Gastroesophageal sphincter (tissue), 4 donors: ENCODE measurements at places on chromosomes 11 and 22.

GRCh38 chr11:83713708-83714107 is 427.5 kb upstream of the CCDC90B start:
- H3K4me3 ChIP-seq: no peak overlapping the region
- H3K36me3 ChIP-seq: no peaks in the 10 kb centered on the region
- no peaks in the 10 kb centered on the region for H3K27me3 ChIP-seq

GRCh38 chr11:112889446-112889845 is 71.8 kb upstream of the NCAM1 start:
- no peak overlapping the region for H3K4me3 ChIP-seq
- no peaks in the 10 kb centered on the region for H3K27me3 ChIP-seq
- no peaks in the 10 kb centered on the region for H3K4me1 ChIP-seq
- no peaks in the 10 kb centered on the region for H3K36me3 ChIP-seq
- no peak overlapping the region for H3K27ac ChIP-seq

DNA sequence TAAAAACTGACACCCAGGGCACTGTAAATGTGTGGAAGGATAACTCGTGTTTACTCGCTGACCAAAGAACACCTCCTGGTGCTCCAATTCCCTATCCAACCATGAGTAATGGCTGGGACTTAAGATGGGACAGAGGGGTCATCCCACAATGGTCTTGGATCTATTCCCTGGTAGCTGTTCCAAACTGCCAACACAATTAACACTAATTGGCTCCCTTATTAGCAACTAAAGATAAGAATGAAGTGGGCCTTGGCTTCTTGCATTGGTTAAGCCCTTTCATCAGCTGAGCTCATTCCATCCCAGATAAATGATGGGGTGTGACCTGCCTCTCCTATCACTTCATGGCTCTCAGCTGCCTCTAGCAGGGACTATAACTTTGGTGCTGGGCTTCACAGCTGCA is 1.5 kb upstream of the SIK3 start:
- no peak for ATAC-seq
- H3K27ac ChIP-seq: peak overlapping the region; percentile 97

DNA sequence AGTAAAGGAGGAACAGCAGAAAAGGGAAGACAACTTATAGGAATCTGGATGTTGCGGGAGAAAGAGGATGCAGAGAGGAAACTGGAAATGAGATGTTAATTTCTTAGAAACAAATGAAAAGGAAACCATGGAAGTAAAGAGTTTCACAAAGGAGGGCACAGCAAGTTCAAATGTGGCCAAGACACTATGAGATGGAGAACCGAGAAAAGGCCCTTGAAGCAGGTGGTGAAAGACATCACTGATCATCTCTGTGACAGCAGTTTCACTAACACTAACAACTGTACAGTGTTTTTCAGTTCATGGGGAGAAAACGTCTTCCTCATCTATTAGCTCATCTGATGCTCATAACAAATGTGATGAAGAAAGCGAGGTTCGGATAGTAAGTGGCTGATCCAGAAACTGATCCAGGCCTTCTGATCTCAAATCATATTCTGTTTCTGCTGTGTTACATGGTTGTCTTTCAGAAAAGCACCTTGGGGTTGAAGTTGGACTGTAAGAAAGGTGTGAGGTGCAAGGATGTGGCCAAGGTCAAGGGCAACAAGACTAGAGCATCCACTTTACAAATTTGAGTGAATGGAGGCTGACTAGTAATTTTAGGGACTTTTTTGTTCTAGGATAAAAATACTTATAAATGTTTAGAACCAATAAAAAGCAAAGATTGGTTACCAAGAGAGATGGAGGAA is 492.1 kb upstream of the CADM1 start:
- H3K4me1 ChIP-seq: no peaks in the 10 kb centered on the region
- no peaks in the 10 kb centered on the region for H3K27me3 ChIP-seq
- no peak for ATAC-seq
- no peak overlapping the region for H3K27ac ChIP-seq
- H3K36me3 ChIP-seq: no peaks in the 10 kb centered on the region
- no peak overlapping the region for H3K4me3 ChIP-seq

DNA sequence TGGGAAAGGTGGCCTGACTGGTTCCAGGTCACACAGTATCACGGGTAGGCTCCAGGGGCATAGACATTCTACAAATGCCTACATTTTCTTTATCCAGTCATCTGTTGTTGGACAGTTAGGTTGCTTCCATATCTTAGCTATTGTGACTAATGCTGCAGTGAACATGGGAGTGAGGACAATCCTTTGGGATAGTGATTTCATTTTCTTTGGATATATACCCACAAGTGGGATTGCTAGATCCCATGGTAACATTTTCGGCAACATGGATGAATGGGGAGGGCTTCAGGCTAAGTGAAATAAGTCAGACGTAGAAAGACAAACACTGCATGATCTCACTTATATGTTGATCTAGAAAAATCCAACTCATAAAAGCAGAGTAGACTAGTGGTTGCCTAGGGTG is 744.3 kb downstream of the NTM start:
- H3K27me3 ChIP-seq: no peaks in the 10 kb centered on the region
- H3K4me1 ChIP-seq: no peaks in the 10 kb centered on the region
- H3K27ac ChIP-seq: no peak overlapping the region
- H3K36me3 ChIP-seq: no peaks in the 10 kb centered on the region
- H3K4me3 ChIP-seq: no peak overlapping the region
- no peak for ATAC-seq

- peaks cover 35% of the 10 kb centered on the region for H3K36me3 ChIP-seq
- peaks cover 24% of the 10 kb centered on the region for H3K4me1 ChIP-seq
- no peaks in the 10 kb centered on the region for H3K27me3 ChIP-seq
- ATAC-seq: peak; percentile 87
- peak overlapping the region; percentile 59 for H3K4me3 ChIP-seq
Observed at GRCh38 chr11:72813740-72814285, 398 bp upstream of the ATG16L2 start.

GRCh38 chr11:75276186-75276585 is 35.6 kb downstream of the TPBGL start:
- no peak for ATAC-seq
- no peaks in the 10 kb centered on the region for H3K27me3 ChIP-seq
- no peaks in the 10 kb centered on the region for H3K4me1 ChIP-seq
- H3K27ac ChIP-seq: no peak overlapping the region
- H3K36me3 ChIP-seq: peaks cover 3% of the 10 kb centered on the region

DNA sequence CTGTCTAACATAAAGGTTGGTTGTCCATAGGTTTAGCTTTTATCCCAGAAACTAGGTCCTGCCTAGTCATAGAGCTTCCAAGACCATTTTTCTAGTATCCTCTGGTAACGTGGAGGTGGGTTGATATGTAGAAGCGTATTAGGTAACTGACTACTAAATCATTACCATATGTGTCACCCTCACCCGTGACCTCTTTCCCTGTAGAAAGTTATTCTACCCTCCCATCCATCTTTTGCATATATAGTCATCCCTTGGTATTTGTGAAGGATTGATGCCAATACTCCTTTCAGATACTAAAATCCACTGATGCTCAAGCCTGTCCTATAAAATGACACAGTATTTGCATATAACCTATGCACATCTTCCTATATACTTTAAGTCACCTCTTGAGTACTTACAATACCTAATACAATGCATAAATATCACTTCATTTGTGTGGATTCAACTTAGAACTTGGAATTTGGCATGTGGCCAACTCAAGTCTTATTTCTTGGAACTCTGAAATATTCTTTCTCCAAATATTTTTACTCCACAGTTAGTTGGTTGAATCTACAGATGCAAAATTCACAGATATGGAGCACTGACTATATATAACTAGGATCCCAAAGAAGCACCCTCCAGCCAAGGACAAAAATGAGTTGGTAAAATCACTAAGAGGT is 497.0 kb upstream of the TENM4 start:
- no peak overlapping the region for H3K4me3 ChIP-seq
- ATAC-seq: no peak
- no peaks in the 10 kb centered on the region for H3K36me3 ChIP-seq
- H3K27me3 ChIP-seq: no peaks in the 10 kb centered on the region
- no peaks in the 10 kb centered on the region for H3K4me1 ChIP-seq

DNA sequence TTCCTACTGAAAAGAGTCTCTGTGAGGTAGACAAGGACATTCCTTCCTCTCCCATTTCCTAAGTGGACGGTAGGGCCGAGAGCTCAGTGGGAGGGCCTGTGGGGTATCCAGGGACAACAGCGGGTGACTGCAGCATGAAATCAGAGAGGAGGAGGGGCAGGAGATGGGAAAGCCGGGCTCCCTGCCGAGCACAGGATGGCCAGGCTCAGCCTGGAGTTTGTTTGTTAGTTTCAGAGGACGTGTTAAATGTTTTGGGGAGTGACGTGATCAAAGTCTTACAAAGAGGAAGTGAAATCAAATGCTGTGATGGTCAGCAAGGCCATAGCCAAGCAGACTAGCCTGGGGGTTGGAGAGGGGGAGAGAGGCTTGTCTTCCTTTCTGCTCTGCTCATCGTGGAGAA is 152.7 kb downstream of the ADAMTS15 start:
- peak overlapping the region; percentile 60 for H3K27ac ChIP-seq
- ATAC-seq: peak; percentile 95
- peaks cover 14% of the 10 kb centered on the region for H3K4me1 ChIP-seq
- H3K4me3 ChIP-seq: no peak overlapping the region
- no peaks in the 10 kb centered on the region for H3K27me3 ChIP-seq

GRCh38 chr11:78991681-78992080 is 417.0 kb upstream of the NARS2 start:
- H3K4me1 ChIP-seq: no peaks in the 10 kb centered on the region
- ATAC-seq: no peak
- H3K27ac ChIP-seq: no peak overlapping the region
- no peaks in the 10 kb centered on the region for H3K27me3 ChIP-seq

GRCh38 chr11:47443028-47443700 is 5.8 kb downstream of the RAPSN start:
- H3K4me1 ChIP-seq: no peaks in the 10 kb centered on the region
- ATAC-seq: no peak
- no peak overlapping the region for H3K4me3 ChIP-seq
- no peaks in the 10 kb centered on the region for H3K27me3 ChIP-seq
- no peak overlapping the region for H3K27ac ChIP-seq
- H3K36me3 ChIP-seq: no peaks in the 10 kb centered on the region

GRCh38 chr11:12724301-12725054 is 50.3 kb downstream of the TEAD1 start:
- peak; percentile 54 for ATAC-seq
- H3K27ac ChIP-seq: no peak overlapping the region
- peaks cover 69% of the 10 kb centered on the region for H3K4me1 ChIP-seq
- no peaks in the 10 kb centered on the region for H3K36me3 ChIP-seq
- no peaks in the 10 kb centered on the region for H3K27me3 ChIP-seq

DNA sequence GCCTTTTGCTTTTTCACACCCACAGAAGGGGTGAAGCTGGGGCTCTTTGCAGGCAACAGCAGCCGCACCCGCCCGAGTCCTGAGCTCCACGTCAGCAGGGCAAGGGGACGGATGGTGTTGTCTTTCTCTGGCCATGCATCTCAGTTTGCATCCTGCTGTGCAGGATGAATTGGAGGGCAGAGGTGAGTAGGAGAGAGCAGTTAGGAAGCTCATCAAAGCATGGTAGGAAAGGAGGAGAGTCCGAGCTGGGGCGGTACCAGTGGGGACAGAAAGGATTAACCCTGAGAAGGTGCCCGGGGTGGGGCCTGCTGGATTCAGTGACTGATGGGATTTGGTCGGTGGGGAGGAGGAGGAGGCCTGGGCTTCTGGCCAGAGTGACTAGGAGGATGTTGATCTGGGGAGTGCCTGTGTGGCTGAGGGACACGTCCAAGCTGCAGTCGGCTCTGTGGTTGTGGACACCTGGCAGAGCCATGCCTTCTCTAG is 14.6 kb downstream of the FAM83F start:
- H3K4me1 ChIP-seq: no peaks in the 10 kb centered on the region
- ATAC-seq: no peak
- H3K27me3 ChIP-seq: peaks cover 62% of the 10 kb centered on the region
- no peaks in the 10 kb centered on the region for H3K36me3 ChIP-seq

DNA sequence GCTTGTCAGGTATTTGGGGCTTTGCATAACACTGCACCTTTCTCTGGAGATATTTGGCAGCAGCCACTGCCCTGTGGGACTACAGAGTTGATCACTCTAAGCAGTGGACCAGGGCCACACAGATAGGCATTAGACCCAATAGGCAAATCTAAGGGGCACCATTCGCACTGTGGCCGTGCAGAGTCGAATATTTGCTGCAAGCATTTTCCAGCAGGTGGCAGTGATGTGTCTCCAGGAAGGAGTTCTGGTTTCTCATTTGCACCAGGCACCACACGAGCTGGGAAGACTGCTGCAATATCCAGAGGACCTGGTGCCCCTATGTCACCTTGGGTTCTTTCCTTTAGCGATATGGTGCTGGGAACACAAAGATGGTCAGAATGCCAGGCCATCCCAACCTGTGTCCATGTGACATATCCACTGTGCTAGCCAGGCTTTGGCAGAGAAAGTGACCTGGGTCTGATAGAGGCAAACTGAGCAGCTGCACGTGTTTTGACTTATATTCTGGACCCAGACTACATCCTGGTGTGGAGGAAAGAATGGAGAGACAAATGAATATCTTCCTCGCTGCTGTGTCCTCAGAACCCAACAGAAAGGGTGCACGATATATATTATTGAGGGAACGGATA is 318.7 kb downstream of the BUD13 start:
- no peaks in the 10 kb centered on the region for H3K36me3 ChIP-seq
- no peak overlapping the region for H3K4me3 ChIP-seq
- no peak overlapping the region for H3K27ac ChIP-seq
- H3K27me3 ChIP-seq: no peaks in the 10 kb centered on the region

- H3K4me3 ChIP-seq: no peak overlapping the region
- no peaks in the 10 kb centered on the region for H3K36me3 ChIP-seq
- no peak for ATAC-seq
- peaks cover 26% of the 10 kb centered on the region for H3K27me3 ChIP-seq
- no peaks in the 10 kb centered on the region for H3K4me1 ChIP-seq
Observed at GRCh38 chr22:35192129-35192918, 65.0 kb upstream of the HMGXB4 start.

- H3K27me3 ChIP-seq: no peaks in the 10 kb centered on the region
- H3K27ac ChIP-seq: no peak overlapping the region
- H3K4me1 ChIP-seq: no peaks in the 10 kb centered on the region
Observed at GRCh38 chr11:110928391-110928790, 216.2 kb upstream of the ARHGAP20 start.

- peaks cover 13% of the 10 kb centered on the region for H3K4me1 ChIP-seq
- no peak overlapping the region for H3K4me3 ChIP-seq
- H3K36me3 ChIP-seq: no peaks in the 10 kb centered on the region
- H3K27me3 ChIP-seq: no peaks in the 10 kb centered on the region
- no peak for ATAC-seq
Observed at GRCh38 chr11:38461751-38462150, 1863.7 kb upstream of the RAG2 start.

DNA sequence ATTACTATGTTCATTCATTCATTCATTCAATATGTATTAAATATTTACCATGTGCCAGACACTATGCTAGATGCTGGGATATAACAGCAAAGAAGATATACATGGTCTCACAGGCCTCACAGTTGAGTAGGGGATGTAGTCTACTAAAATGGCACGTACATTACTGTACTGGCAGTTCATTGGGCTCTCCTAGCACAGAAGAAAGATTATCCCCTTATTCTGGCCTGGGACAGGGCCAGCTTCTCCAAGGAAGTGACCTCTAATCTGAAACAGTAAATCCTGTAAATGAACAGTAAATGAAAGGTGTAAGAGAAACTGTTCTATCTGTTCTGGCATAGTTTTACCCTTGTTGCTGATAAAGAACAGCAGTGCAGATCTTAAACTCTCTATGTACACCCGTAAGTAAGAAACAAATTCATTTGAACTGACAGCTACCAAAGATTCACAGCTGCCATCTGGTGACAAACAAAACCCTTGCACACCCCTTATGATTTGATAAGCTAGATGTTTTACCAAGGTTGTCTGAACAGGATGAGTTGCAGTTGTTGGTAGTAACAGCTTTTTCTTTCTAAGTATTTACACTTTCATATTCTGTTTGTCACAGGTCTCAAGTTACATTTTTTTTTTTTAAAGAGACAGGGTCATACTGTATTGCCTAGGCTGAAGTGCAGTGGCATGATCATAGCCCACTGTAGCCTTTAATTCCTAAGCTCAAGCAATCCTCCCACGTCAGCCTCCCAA is 263.1 kb downstream of the TMEM135 start:
- no peaks in the 10 kb centered on the region for H3K36me3 ChIP-seq
- H3K27ac ChIP-seq: no peak overlapping the region
